ENCODE measurements at places on chromosomes 5 and 9.

DNA sequence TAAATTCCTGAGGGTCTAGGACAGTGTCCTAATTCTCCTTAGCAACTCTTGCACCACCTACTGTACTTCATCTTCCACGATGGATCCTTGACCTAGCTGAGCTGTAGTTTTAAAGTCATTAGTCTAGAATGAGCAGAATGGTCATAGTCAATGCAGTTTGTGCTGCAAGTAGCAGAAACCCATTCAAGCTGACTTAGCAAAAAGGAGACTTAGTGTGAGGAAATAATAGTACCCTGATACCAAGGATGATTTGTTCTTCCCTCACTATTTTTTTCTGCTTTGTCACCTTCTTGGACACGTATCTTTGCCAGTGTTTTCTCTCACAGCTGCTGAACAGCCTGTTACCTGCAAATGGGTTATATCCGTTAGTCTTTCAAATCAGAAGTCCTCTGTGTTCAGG is 5.3 kb downstream of the MFAP3 start:
- H3K27me3 ChIP-seq: no peaks in the 10 kb centered on the region
- H3K4me1 ChIP-seq: no peaks in the 10 kb centered on the region
- DNase-seq: no peak
- no peak overlapping the region for H3K27ac ChIP-seq

GRCh38 chr9:13716601-13717321 is 437.3 kb upstream of the MPDZ start:
- H3K4me1 ChIP-seq: no peaks in the 10 kb centered on the region
- no peak for DNase-seq
- H3K36me3 ChIP-seq: no peaks in the 10 kb centered on the region
- no peak overlapping the region for H3K4me3 ChIP-seq

DNA sequence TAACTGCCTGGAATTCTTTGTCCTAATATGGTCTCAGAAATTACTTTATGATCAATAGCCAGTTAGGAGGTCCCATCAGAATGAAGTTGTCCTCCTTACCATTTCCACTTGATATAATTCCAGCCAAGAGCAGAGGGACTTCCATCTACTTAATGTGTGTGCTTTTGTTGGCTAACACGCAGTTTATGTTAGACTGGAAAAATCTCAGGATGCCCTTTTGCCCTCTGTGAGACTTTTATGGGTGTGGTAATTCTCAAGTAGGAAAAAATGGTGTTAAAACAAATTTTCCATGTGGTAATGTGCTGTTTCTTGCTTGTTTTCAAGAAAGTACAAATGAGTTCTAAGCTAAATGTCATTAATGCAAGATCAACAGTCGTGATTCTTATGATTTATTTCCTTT is 327.1 kb downstream of the MTRR start:
- H3K4me3 ChIP-seq: no peak overlapping the region
- DNase-seq: no peak
- no peaks in the 10 kb centered on the region for H3K27me3 ChIP-seq
- no peaks in the 10 kb centered on the region for H3K4me1 ChIP-seq
- no peaks in the 10 kb centered on the region for H3K36me3 ChIP-seq

GRCh38 chr5:126368239-126368812 is 54.9 kb upstream of the GRAMD2B start:
- no peaks in the 10 kb centered on the region for H3K36me3 ChIP-seq
- no peak overlapping the region for H3K4me3 ChIP-seq
- H3K27me3 ChIP-seq: no peaks in the 10 kb centered on the region

- no peaks in the 10 kb centered on the region for H3K4me1 ChIP-seq
- no peak overlapping the region for H3K4me3 ChIP-seq
- H3K36me3 ChIP-seq: no peaks in the 10 kb centered on the region
These were observed 124.9 kb downstream of the MRPS30 start for GRCh38 chr5:44933686-44934085.

DNA sequence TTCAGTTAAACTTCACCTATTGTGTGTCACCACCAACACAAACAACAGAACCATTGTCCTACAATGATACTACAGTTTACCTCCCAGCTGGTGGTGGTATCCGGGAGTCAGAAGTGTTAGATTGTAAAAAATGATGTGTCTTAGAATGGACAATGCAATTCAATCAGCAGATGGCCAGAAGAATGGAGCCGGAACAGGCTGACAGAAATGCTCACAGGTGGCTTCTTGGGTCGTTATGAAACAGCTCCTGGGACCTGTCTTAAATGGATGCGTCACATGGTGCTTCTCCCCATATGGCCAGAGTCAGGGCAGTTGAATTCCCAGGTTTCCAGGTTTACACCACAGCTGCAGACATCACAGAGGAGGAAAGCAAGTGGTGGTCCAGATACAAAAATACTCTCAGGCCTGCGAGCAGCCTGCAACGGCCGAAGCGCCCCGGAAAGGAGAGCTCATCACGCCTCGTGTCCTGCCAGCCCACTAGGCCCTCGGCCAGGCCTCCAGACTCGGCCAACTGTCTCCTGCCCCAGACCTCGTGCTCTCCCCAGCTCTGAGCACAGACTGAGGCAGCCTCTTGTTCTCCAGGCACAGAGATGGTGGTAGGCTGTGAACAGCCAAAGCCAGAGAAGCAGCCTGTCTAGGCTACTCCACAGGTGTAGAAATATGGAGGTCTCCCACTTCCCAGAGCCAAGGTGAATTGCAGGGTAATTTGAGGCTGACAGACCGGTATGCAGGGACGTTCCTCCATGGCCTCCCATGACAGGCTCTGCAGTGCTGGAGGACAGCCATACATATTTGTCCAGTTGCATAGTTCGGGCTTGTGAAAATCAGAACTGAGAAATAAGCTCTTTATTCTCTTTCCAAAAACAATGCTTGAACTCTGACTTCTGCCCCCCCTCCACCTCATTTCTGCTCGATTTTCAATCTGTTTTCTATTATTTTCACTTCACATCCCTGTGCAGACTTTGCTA is 98.5 kb upstream of the SPATA31C2 start:
- H3K27me3 ChIP-seq: peaks cover 21% of the 10 kb centered on the region
- H3K36me3 ChIP-seq: no peaks in the 10 kb centered on the region
- no peak for DNase-seq
- no peak overlapping the region for H3K27ac ChIP-seq
- no peak overlapping the region for H3K4me3 ChIP-seq
